Renal pelvis (tissue), 12 donors: ENCODE measurements at places on chromosomes 12 and 14. TPM values are rescaled to one million over a fixed set of nuclear protein-coding genes. Genes with fewer than 3 reads are reported as not detected.

DNA sequence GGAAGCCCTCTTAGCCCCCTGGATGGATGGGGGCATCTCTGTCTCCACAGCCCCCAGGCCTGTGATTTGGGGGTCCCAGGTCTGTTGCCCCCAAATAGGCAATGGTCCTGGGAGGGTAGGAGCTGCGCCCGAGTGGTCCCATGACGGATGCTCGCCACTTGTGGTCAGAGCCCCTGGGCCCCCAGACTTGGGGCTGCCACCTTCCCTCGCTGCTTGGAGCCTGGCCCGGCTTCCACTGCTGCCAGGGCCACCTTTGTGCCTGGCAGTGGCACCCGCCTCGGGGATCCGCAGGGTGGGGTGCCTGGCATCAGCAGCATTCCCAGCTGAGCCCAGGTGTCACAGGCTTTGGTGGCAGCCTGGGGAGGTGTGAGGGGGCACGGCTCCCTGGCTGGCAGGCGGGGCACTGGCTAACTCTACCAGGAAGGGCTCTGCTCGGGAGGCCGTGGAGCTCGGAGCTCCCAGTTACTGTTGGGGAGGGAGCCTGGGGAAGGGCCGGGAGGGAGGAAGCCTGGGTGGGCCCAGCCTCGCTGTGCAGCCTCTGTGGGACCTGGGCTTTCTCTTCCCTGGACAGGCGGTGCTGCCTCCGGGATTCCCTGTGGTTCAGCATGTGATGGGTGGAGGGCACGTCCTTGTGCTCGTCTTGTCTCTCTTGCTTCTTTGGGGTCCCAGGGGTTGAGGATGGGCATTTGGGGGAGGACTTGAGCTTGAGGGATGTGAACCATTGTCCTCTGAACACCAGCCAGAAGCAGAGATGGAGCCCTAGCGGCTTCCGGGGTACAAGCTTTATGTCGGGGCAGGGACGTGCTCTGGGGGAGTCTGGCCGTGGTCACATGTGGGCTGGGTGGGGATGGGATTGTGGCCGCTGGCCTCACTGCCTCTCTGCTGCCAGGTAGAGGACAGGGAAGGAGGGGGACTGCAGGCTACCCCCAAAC lies 5.4 kb downstream of the KIF26A start:
- no peak for DNase-seq

- DNase-seq: no peak
Observed at GRCh38 chr14:97178781-97179180, 381.6 kb downstream of the VRK1 start.

DNA sequence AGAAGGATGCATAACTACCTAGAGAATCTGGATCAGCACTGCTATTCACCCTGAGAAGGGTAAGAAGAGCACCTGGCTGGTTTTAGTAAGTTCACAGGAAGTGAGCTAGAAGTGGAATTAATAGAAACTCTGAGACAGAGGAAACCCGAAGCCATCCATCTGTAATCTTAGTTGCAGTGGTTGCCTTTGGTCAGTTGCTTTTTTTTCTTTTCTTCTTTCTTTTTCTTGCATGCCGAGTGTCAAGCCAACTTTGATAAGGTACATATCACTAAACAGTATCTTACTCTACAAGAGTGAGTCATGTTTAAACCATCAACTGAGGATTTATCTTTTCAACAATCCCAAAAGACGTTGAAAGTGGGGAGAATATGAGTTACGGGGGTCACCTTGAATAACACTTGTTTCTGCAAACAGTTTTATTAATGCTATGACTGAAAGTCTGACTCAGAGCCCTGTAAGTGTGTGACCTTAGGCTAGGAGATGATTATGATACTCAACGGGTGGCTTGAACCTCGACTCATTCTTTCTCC lies 26.7 kb downstream of the C12orf75 start:
- DNase-seq: no peak

- no peak for DNase-seq
Observed at GRCh38 chr14:87257421-87257820, 735.6 kb downstream of the GALC start.

DNA sequence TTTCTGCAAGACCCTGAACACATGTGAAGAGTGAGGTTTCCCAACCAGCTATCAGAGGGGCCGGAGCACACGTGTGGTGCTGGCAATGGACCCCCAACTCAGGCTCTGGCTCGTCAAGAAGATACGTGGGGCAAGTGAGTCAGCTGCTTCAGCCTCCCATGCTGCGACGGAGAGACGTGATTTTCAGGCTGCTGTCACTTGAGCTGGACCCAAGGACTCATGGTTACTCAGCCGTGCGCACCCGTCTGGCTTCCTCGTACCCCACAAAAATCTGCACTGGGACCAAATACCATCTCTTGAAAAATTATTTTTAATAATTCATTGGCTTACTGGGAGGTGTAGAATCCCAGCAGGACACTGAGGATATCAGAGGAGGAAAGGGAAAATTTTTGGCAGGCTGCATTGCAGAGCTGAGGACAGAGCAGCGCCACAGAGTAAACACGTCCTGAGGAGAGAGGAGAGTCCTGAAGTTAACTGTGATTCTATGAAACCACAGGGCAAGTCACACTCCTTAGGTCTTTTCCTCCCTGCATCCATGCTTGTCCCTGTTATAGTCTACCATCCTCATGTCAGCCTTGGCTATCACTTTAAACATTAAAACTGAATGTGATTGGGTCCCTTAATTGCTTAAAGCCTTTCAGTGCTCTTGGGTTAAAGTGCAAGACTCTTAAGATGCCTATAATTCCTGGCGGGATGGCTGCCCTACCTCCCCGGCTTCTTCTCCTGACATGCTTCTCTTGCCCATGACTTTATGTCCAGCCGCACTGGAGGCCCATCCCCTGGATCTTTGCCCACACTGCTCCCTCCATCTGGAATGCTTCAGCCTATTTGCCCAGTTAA lies 95.3 kb upstream of the SLC35F4 start:
- DNase-seq: no peak

DNA sequence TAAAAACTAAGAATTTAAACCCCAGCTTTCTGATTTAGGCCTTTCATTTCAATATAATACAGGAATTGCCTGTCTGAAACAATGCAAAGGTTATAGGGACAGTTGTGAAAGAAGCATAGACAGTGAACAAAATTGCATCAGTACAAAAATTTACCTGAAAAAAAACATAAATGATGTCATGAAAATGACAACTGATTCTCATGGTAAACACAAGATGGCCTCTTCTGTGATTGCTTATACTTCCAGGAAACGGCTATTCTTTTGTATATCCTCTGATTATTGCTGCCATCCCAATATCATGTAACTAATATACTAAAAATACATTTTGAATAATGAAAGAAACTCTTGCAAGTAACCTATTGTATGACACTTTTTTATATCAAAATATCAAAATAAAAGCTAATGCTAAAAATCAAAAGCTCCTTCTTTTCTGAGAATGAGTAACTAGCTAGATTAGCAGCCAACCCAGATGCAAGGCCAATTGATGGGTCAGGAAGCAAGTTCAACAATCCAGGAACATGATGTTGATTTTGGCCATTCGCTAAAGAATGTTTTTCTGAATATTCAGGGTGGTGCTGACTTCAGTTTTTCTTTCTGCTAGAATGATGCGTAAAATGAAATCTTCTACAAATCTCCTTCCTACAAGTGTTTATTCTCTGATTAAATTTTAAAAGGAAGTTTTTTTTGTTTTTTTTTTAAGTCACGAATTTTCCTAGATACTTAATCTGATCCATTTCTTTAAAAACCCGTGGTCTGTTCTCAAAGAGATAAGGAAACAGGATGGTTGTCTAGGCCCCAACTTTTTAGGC lies 83.6 kb downstream of the ALX1 start:
- no peak for DNase-seq

GRCh38 chr12:30930641-30931040 lies 4.1 kb downstream of the TSPAN11 start:
- DNase-seq: no peak

DNA sequence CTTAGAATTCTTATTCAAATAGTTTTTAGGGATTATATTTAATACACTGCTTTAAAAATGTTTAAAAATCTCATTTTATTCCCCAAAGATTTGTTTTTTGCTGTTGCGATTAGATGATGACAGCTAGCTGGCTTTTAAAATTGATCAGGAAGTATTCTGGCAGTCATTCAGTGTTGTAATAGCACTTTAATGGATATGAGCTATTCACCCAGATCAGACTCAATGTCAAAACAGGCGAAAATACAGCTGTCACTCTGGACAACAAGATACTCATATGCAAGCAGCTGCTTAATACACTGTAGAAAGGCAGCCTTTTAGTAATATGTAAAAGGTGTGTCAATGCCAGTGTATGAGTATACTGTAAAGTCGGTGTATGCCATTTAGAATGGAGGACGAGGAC lies 91.7 kb downstream of the NPAS3 start:
- no peak for DNase-seq

GRCh38 chr12:3296409-3296701 lies 194.6 kb upstream of the PRMT8 start:
- DNase-seq: no peak

GRCh38 chr12:94258593-94258992 lies 110.2 kb downstream of the PLXNC1 start:
- no peak for DNase-seq

NUBPL gene
- polyA plus RNA-seq: 17.9 TPM

MMAB gene
- 39.3 TPM for polyA plus RNA-seq
